DMS79 treated with DMSO at 0.1 percent for 48 hours (cell line): ENCODE measurements at places on chromosomes 1 and 21.

GRCh38 chr1:163781146-163781545, 459.4 kb downstream of the NUF2 start:
- DNase-seq = no peak

DNA sequence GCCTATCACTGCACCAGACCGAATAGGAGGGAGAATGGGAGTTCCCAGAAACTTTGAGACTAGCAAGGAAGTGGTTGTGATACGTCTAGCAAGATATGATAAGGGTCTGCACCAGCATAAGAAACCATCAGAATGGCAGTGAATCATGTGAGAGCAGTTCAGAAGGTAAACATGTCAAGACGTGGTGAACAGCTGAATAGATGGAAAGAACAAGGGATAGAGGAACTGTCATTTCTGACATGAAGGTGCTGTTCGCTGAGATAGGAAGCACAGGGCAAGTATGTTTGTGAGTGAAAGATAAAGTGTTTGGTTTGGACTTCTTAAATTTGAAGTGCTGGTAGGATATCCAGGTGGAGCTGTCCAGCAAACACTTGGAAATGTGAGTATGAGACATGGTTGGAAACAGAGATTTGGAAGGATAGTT, 1.1 kb upstream of the AGO1 start:
- DNase-seq = no peak

DNA sequence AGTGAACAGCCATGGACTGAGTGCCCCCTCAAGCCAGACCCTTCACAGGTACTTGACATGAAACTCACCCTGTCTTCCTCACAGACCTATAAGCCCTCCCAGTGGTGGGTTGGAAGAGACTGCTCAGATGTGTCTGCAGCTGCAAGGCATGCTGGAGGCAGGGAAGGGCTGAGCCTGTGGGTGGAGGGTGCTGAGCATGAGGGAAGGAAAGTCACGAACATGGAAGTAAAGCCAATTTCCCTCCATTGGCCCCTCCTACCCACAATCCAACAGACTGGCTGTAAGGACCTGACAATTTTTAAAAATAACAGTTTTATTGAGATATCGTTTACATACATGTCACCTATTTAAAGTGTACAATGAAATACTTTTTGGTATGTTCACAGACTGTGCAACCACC, 44.1 kb downstream of the RCSD1 start:
- DNase-seq = no peak

DNA sequence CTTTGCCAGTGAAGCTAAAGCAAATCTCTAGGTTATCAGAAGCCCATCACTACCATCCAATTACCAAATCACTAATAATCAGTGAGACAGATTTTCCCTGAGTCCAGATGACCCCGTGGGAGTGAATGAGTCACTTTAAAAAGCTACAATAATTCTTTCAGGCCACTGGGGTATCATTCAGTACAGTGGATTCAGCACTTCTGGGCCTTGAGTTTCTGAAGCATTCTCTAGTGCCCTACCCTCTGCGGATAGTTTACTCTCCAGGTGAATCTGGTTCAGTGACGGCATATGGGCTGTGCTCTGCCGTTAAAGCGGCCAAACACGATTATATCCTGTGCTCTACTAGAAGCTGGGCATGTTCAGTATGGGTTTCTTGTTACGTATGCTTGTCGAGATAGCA, 26.1 kb downstream of the NR5A2 start:
- no peak for DNase-seq

DNA sequence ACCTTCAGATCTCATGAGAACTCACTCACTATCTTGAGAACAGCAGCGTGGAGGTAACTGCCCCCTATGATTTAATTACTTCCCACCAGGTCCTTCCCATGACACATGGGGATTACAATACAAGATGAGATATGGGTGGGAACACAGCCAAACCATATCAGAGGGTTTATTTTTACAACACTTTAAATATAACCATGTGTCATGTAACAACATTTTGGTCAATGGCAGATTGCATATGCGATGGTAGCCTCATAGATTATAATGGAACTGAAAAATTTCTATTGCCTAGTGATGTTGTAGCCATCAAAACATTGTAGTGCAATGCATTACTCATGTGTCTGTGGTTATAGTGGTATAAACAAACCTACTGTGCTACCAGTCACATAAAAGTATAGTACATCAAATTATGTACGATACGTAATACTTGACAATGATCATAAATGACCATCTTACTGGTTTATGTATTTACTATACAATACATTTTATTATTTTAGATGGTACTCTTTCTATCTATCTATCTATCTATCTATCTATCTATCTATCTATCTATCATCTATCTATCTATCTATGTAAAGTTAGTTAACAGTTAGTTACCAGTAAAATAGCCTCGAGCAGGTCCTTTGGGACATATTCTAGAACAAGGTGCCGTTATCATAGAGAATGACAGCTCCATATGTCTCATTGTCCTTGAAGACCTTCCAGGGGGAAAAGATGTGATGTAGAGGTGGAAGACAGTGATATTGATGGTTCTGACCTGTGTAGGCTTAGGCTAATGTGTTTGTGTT, 12.6 kb upstream of the S100B start:
- no peak for DNase-seq

- peak; percentile 99 for DNase-seq
These were observed at the start of gene C1orf74 for GRCh38 chr1:209784265-209785169. C1orf74 (minus strand) TSS chr1:209784559; CDS start chr1:209783634, 925 bp downstream.

GRCh38 chr1:51472359-51472758, 46.7 kb downstream of the EPS15 start:
- DNase-seq = no peak

DNA sequence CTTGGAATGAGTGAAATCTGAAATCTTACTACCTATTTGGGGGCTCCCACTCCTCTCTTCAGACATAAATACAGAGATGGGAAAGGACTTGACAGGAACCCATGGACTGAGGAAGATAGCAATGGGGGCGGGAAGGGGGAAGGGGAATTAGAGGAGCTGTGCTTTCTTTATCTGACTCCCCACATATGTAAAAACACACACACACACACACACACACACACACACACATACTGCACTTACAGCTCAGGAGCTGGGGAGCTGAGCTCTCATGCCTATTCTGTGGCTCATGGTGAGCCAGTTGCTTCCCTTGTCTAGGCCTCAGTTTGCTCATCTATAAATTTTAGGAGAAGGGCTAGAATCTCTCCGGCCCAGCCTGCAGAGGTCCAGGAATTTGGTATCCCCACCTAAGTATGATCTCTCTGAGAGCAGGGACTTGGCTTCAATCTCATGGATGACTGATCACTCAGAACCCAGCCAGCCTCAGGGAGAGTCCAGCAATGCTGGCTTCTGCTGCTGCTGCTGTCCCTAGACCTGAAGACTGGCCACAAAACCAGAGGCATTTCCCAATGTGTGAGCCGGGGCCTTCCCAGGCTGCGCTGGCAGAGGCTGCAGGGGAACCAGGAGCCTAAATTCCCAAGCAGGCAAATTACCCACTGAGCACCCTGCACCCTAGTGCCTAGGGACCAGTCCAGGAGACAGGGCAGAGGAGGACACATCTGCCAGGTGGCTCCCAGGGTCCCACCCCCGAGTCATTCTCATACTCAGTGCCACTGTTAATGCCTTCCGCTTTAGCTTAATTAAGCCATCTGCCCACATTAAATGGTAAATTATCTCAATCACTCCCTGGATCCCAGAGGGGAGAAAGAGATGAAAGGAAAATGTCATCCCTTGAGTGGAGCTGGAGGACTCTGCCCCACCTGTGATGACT, 57.5 kb upstream of the RBM15 start:
- no peak for DNase-seq
